ENCODE measurements at places on chromosomes 5 and 9.
A peak's percentile ranks its signal among the peaks of the same experiment; 100 is the strongest.

DNA sequence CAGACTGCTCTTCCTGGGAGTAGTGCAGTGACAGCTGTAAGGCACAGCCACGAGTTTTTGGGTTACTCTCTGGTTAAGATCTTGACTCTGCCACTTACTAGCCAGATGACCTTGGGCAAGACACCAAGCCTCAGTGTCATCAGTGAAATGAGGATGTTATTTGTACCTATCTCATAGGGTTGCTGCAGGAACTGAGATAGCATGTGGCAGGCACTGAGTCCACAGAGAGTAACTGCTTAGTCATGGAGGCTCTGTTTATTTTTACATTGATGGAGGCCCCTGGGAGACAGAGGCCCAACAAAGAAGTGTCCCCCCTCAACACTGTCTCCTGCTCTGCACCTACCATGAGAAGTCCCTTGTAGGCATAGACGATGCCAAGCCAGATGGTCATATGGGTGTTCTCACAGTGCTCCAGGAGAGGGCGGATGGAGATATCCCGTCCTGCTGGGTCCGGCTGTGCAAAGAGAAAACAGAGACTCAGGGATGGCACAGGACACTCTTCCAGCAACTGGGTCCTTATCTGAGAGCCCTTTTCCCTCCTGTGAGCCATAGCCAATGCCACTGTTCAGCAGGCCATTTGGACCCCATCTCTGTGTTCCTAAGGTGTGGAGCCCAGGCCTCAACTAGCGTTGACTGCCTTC is 55.4 kb upstream of the TBC1D2 start:
- no peak for DNase-seq

- DNase-seq: peak; percentile 93
These were observed 69.4 kb upstream of the MEF2C start for GRCh38 chr5:88952344-88952743.

DNA sequence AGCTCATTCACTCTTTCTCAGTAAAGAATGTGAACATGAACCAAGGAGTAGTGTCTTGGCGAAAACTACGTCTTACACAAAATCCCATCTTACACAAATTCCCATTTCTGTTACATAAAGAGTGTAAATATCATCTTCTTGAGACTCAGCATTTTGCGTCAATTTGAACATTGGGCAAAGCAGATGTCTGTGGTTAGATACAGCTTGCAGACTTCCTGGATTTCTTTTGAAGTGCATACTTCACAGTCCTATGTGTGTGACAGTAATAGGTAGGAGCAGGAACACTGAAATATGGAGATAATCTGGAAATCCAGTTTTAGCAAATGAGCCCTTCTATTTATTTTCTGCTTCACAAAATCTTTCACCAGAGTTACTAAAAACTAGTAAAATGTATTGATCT is 58.8 kb downstream of the C6 start:
- no peak for DNase-seq

DNA sequence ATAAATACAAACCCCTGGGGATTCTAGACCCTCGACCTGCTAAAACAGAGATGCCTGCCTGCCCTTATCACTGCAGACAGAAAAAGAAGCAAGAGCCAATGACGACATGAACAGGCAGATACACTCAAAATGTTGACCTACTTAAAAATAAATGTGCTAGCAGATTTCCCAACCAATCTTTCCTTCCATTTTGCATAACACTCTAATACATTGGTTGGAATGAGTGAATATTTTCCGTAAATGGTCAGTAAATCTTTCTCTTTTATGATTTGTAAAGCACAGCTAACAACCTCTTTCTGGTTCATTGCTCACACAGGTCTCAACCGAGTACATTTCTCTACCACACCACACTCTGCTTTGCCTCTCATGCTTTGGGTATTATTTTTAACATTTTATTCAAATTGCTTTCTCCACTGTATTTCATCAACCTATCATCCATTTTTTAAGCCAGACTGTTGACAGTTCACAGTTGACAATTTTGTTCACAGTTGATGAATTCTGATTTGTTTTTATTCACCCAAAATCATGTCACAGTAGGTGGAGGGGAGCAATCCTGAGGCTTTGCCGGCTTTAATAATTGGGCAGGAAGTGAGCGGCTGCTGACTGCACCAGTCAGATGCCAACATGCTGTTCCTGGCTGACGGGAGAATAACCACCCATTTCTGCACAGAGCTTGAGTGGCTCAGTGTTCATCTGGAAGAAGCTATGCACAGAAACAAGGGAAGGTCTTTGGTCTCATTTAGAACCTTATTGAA is 426.6 kb downstream of the SPOCK1 start:
- no peak for DNase-seq

GRCh38 chr5:25892211-25892610 is 1146.2 kb downstream of the CDH9 start:
- no peak for DNase-seq

DNA sequence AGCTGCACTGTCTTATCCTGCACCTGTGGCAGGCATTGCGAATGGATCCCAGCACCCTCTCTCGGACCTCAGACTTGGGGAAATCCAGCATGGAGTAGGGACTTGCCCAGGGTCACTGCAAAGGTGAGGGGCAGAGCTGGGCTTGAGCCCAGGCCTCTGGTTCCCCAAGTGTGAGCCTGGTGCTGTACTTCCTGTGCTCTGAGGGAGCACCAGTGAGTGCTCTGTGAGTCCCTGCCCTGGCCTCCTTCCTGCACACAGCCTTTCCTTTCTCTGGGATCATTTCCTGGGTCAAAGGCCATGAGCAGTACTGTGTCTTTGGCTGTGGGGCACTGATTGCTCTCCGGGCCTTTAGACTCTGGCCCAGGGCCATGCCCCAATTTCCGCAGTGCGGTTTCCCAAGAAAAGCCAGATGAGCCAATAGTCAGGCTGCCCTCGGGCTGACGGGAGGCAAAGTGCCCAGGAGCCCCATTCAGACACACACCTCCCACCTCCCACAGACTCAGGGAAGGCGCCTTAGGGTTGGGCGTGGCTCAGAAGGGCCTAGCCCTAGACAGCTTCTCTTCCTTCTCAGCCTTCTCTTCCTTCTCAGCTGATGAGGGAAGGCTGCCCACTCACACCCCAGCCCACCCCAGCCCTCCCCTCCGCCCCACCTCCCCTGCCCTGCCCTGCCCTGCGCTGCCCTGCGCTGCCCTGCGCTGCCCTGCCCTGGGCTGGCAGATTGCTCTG is 23.3 kb upstream of the TRIM14 start:
- no peak for DNase-seq

- no peak for DNase-seq
These were observed 207.1 kb upstream of the PAPPA start for GRCh38 chr9:115946530-115946929.

GRCh38 chr9:2059274-2059929 is 44.3 kb downstream of the SMARCA2 start:
- DNase-seq: no peak

- no peak for DNase-seq
These were observed 16.9 kb downstream of the BASP1 start for GRCh38 chr5:17234374-17234773.

- DNase-seq: no peak
These were observed 43.4 kb upstream of the KIAA1958 start for GRCh38 chr9:112443200-112443599.

- no peak for DNase-seq
These were observed 11.9 kb upstream of the LHX2 start for GRCh38 chr9:123999661-124000060.

DNA sequence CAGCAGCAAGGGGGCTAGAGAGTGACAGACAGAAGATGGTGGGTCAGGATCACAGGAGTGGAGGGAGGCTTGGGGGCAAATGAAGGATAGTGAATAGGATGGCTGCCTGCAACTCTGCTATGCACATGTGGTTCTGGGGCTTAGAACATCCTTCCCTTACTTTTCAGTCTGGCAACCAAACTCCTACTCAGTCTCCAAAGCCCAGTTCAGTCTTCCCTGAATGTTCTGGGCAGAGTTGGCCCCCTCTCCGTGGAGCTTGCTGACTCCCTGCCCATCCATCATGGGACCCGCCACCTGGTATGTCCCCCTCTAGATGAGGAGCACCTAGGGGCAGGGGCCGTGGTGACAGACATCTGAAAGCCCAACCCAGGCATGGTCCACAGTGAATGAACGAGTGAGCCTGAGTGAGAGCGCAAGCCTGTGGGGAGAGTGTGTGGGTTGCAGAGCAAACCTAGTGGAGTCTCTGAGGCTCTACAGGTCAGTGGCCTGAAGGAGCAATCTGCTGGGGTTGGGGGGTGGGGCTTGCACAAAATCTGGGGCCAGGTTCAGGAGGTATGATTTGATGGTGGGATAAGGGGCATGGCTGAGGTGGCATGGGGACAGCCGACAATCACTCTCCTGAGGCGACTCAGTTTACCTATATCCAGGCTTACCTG is 180.6 kb downstream of the FGF18 start:
- no peak for DNase-seq

DNA sequence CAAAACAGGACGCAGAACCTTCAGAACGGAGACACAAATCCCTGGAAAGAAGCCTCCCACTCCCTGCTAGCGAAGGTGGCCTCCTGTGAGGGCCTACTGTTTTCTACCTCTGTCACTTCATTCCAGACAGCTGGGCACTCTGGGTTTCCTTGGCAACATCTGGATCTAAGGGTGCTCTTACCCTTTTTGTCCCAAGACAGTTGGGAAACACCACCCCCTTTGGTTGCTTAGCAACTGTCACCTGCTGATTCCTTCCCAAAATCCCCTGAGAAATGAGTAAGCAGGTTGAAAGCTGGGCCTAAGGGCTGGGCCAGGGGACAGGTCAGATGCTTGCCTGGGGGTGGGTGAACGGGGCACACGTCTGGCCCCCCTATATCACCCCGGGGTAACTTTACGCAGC is 29.4 kb downstream of the NANS start:
- peak; percentile 67 for DNase-seq

GRCh38 chr9:97527626-97528528 is 26.4 kb downstream of the TMOD1 start:
- DNase-seq: no peak

- DNase-seq: peak; percentile 62
These were observed 29.6 kb downstream of the LHX2 start for GRCh38 chr9:124040935-124041816.

- peak; percentile 18 for DNase-seq
These were observed at the start of gene RXRA for GRCh38 chr9:134325813-134326723. TSS of gene RXRA (plus strand) at chr9:134326455. CDS start at chr9:134326632, 177 bp downstream.

GRCh38 chr9:34375901-34376595 is 650 bp downstream of the MYORG start:
- DNase-seq: no peak

DNA sequence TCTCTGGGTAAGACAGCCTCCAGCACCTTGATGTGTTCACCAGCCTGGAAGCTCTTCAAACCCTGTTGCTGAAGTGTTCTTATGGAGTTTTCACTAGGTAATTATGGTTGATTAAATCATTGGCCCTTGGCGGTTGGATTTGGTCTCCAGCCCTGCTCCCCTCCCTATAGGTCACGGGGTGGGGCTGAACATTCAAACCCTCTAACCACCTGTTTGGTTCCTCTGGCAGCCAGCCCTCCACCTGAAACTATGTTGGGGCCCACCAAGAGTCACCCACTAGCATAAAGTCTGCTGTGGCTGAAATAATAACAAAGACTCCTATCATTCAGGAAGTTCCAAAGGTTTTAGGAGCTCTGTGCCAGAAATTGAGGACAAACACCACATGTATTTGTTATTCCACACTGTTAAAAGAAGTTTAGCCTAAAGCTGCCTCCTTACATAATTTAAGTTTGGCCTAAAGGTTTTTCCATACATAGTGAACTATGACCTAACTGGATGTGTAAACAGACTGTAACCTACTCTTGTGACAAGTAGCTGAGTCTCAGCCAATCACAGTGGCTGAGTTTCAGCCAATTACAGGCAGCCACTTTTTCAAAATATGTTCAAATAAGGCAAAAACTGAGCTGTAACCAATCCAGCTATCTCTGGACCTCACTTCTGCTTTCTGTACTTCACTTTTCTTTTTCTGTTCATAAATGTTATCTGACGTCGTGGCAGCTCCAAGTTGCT is 34.8 kb downstream of the TMEM252 start:
- no peak for DNase-seq

GRCh38 chr5:119708076-119708790 is 78.9 kb downstream of the FAM170A start:
- DNase-seq: no peak

- no peak for DNase-seq
These were observed 762 bp upstream of the TCOF1 start for GRCh38 chr5:150356575-150357294.

- DNase-seq: no peak
These were observed 18.8 kb downstream of the NANS start for GRCh38 chr9:98075332-98075805.
